Diencephalon (tissue), 1 donor: ENCODE measurements at places on chromosomes 5 and 9. TPM values are rescaled to one million over a fixed set of nuclear protein-coding genes. Genes with fewer than 3 reads are reported as not detected.

The POU4F3 gene
- total RNA-seq, result not detected

The WNK2 gene
- total RNA-seq, result 30.7 TPM

The SPINK1 gene
- not detected for total RNA-seq

The FBLL1 gene
- 53.7 TPM for total RNA-seq

The DNAJB5 gene
- total RNA-seq, result 35.1 TPM

The TSLP gene
- total RNA-seq, result 0.23 TPM

The IL5 gene
- total RNA-seq, result not detected

The DMGDH gene
- 3.7 TPM for total RNA-seq

The TMED9 gene
- 44.8 TPM for total RNA-seq

The SLC34A1 gene
- total RNA-seq, result not detected

The LCN10 gene
- total RNA-seq, result not detected

The SELENOP gene
- 51.7 TPM for total RNA-seq

The PCA3 gene
- total RNA-seq, result 1.4 TPM

The NR4A3 gene
- 2.1 TPM for total RNA-seq

The SPAAR gene
- 0.46 TPM for total RNA-seq

The ANGPTL2 gene
- total RNA-seq, result 4.2 TPM

The FBXL7 gene
- 2.8 TPM for total RNA-seq

The MRPL36 gene
- 30.9 TPM for total RNA-seq

The TLX3 gene
- not detected for total RNA-seq

The TEX53 gene
- total RNA-seq, result not detected

The PITX1 gene
- not detected for total RNA-seq

The C5orf52 gene
- total RNA-seq, result not detected

The SH2D3C gene
- 9.2 TPM for total RNA-seq

The C5orf47 gene
- total RNA-seq, result 0.23 TPM

The SPINK7 gene
- total RNA-seq, result not detected

The LHX6 gene
- 22.1 TPM for total RNA-seq

The SPATA31D4 gene
- total RNA-seq, result not detected

The PPP2R2B gene
- 134 TPM for total RNA-seq

The C9orf50 gene
- 0.23 TPM for total RNA-seq

The FUT7 gene
- total RNA-seq, result not detected

The HMCN2 gene
- 0.46 TPM for total RNA-seq

The NME5 gene
- total RNA-seq, result 22.4 TPM

The PCDHGB1 gene
- total RNA-seq, result 10.4 TPM

The CBY3 gene
- 0.46 TPM for total RNA-seq

The SPATA31C1 gene
- total RNA-seq, result not detected

The TMC1 gene
- total RNA-seq, result 0.46 TPM
